NT2/D1 (cell line): ENCODE measurements at places on chromosomes 4 and X.

DNA sequence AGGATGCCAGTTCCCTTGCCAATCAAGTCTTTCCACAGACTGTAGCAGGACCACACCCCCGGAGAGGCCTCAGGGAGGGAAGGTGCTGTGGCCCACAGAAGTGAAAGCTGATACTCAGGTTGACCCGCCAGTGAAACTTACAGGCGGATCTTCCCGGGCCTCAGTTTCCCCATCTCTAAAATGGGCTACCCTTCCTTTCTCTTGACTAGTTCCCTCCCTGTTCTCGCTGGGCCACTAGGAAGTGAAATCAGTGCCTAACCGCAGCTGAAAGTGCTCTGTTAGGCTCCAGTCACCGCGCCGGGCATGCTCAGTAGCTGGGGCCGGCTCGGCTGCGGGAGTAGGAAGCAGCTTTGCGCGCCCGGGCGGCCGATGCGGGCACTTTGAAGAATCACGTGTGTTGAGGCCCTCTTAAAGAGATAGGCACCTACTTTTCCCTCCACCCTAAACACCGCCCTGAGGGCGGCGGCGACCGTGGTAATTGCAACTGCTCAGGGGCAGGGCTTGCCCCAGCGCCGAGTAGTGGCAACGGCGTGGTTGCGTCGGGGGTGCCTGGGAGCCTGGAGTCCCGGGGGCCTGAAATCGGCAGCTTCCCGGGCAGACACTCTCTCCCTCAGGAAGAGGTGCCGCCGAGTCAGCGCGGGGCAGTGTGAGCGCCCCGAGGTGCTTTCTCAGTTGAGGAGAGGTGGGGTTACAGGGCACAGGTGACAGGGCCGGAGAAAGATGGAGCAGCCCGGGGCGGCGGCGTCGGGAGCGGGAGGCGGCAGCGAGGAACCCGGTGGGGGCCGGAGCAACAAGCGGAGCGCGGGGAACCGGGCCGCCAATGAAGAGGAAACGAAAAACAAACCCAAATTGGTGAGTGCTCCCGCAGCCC, at the start of gene DIAPH2:
DIAPH2 (plus strand) TSS at position 504 of the 871 bp plus-strand sequence.
- peak; percentile 60 for DNase-seq

DNA sequence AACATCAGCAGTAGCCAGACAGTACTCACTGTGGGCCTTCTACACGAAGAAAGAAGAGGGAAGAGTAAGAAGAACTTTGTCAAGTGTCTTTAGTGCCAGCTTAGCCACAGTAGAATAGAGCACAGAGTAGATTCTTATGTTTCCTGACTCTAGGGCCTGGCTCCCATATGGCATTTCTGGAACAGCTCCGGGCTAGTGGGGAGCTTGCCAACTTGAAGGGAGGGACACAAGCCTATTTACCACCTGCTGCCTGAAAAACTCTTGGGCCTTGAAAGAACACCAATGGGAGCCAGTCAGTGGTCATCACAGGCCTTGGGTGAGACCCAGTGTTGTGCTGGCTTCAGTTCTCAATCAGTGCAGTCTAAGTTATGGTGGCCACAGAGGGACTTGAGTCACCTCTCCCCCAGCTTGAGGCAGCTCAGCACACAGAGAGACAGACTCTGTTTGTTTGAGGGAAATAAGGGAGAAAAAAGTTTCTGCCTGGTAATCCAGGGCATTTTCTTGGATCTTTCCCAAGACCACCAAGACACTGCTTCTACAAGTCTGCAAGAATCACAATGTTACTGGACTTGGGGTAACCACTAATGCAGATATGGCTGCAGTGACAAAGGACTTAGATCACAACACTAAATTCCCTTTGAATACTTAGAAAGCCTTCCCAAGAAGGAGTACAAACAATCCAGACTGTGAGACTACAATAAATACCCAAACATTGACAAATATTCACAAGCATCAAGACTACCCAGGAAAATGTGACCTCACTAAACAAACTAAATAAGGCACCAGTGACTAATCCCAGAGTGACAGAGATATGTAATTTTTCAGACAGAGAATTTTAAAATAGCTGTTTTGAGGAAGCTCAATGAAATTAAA, 261.0 kb upstream of the NDST3 start:
- no peak for DNase-seq

DNA sequence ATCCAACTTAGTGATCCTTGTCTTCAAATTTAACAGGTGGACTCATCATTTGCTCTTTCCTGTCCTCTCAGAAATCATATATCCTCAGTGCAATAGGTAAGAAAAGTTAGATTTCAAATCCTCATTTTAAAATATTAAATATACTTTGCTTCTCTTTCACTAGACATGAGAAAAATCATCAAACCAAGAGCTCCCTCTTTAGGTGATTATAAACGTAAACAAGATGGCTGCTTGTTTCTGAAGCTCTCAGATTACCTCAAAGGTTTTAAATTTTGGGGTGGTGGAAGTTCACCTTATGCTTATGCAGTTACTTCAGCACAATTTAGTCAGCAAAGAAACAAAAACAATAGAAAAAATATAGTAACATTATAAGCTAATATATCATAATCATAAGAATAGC, 27.3 kb downstream of the CSN3 start:
- DNase-seq: no peak

DNA sequence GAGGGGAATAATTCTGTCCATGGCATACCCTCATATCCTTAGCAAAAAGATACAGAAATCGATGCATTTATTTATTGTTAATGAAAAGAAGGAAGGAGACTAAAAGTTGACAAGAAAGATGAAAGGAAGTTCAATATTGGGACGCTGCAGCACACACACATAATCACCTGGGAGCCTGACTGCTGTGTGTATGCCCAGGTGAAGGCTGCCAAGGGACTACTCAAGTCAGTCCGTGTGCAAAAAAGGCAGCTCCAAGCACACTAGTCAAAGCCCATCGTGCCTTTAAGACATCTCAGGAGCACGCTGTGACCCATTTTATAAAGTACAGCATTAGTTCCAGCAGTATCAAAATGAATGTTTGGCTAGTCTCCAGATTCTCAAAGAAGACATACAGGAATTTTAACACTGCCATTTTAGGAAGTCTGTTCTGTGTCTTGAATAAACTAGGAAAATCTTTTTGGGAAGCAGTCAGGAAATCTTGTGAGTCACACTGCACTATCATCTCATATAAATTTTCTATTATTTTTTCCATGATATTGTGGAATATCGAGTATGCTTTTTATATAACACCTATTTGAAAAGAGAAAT, 363.9 kb downstream of the GASK1B start:
- DNase-seq: no peak

GRCh38 chr4:184444953-184445309, 29.4 kb downstream of the IRF2 start:
- no peak for DNase-seq

DNA sequence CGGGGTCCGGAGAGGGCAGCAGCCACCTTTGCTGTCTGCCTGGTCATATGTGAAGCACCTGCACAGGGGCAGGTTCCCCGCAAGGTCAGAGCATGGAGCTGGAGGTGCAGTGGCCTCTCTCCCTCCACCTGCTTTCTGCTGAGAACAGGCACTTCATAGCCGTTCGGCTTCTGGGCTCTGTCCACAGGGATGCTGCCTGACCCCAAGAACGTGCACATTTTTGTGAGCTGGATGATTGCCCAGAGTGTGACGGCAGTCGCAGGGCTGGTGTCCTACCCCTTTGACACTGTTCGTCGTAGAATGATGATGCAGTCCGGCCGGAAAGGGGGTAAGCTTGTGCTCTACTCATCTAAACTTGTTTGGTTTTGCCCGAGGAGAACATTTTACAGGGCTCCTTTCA, 2.5 kb downstream of the SLC25A4 start:
- DNase-seq: no peak

DNA sequence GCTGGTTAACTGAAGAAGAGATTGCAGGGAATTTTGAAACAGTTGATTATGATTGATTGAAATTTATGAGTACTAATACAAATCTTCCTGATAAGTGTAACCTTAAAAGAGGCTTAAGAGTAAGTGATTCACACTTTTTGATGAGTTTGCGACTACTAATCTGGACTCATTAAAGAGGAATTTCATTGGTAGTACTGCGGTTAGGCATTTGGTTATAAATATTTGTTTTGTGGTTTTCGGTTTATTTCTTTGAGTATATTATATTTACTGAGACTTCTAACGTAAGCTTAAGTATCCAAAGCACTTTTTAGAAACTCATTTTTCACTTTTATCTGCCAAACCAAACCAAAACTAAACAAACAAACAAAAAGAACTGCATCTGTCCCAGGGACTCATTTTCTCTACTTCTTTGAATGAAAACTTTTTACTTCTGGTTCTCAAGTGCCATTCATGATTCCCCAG, 20.7 kb downstream of the SLIT2 start:
- DNase-seq: no peak

DNA sequence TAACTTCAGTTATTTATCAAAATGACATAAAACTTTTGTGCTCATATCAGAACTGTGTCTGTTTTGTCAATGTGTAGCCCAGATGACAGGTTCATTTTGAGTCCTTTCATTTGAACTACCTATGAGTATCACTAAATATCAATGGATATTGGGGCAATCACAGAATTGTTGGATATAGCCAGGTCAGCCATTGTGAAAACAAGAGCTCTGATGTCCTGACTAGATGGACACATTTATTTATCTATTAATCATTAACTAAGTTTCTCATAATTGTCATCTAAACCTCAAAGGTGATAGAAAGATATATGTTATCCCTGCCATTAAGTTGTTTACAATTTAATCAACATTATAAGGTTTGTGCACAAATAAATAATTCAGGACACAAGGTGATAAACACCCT, 638.3 kb upstream of the GRIA3 start:
- DNase-seq: no peak

GRCh38 chr4:158211222-158211621, 936 bp downstream of the TMEM144 start:
- no peak for DNase-seq

GRCh38 chr4:5128569-5128968, 77.3 kb downstream of the STK32B start:
- DNase-seq: no peak

DNA sequence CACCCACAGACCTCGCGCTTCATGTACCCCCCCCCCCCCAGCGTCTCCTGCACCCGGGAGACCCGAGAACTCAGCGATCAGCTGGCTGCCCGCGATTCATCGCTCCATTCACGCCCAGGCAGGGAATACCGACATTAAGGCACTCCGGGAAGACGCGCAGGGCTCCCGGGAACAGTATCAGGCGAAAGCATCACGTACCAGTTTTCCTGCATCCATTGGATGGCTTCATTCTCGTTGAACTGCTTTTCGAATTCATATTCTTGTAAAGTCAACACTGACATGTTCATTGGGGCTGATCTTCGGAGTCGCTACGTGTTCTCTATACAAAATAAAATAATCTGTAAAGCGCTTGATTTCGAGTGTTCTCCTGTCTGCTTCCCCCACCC, 373 bp downstream of the ELOVL6 start:
- DNase-seq: no peak

DNA sequence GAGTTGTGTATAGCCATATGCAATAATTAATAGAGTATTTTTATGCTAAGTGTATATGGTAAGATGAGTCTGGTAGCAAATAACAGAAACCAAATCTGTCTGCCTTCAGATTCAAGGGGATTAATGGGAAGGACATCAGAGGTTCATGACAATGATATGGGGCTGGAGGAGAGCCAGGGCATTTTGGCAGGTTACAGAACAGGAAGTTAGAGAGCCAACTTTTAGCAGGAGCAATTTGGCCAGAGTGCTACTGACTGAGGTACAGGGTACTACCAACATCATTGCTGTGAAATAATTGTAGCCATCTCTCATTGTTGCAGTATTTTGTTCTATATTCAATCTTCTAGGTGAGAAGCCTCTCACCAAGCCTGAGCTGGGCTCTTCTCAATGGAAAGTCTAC, 210.9 kb upstream of the FAM47A start:
- DNase-seq: no peak
